Stimulated activated CD8-positive, alpha-beta memory T cell treated with anti-CD3 and anti-CD28 coated beads, Interleukin-15, amount 100 ng/mL, for 48 hours (primary cell): ENCODE measurements at places on chromosomes 11 and 22.

DNA sequence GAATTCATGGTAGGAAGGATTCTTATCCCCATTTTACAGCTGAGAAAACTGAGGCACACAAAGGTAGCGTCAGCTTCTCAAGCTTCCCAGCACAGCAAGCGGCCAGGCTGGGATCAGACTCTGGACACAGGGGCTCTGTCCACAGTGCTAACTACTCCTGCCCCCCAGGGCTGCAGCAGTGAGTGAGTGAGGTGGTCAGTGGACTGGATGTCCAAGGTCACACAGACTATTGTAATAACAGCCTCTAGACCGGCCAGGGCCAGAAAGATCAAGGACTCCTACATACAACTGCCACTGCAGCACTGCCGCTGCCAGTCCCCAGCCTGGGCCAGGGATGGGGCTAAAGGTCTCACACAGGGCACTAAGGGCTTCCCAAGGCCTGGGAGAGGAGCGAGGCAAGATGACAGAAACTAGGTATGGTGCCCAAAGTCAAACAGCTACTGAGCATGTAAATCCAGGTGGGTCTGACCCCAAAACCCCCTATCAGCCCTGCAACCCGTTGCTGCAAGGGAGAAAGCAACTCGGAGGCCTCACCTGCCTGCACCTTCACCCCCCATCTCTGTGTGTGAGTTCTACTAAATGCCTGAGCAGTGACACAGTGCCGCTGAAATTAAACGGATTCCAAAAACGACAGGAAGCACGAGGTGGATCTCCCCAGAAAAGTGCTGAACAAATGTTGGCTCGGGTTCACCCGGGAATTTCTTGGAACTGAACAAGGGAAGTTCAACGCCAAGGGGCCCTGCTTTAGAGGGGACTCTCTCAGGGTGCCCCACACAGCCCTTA is 161.8 kb upstream of the GRK3 start:
- no peak for DNase-seq

GRCh38 chr11:102422817-102423712 is 29.5 kb downstream of the TMEM123 start:
- DNase-seq: no peak

GRCh38 chr22:40826984-40827741 is 8.0 kb upstream of the SLC25A17 start:
- DNase-seq: no peak

DNA sequence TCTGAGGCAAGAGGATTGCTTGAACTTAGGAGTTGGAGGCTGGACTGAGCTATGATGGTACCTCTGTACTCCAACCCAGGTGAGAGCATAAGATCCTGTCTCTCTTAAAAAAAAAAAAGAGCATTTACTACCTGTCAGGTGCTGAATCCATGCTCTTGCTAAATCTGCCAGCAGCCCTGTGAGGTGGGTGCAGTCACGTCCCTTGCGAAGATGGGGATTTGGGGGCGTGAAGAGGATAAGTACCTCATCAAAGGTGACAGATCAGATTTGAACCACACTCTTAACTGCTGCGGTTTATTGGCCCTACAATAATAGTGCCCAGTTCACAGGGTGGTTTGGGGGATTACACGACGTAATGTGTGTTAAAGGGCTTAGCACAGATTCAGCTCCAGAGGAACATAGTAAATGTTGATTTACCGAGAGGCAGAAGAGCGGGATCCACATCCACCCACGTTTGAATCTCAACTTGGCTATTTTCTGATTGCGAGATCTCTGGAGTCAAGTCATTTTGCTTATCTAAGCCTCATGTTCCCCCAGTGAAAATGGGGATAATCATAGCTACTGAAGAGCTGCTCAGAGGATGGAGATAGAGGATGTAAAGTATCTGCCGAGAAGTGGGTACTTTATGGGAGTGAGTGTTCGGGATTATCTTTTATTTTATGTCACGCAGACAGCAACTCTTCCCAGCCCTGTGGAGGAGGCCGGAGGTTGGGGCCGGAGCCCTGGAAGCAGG is 28.1 kb upstream of the LRRC10B start:
- DNase-seq: no peak

GRCh38 chr11:66467756-66468155 is 1.1 kb downstream of the PELI3 start:
- DNase-seq: no peak

- no peak for DNase-seq
Observed at GRCh38 chr11:32184041-32184722, 93.3 kb downstream of the RCN1 start.

- DNase-seq: no peak
Observed at GRCh38 chr22:20439556-20439927, 1.9 kb upstream of the SCARF2 start.

- DNase-seq: no peak
Observed at GRCh38 chr22:23108249-23109078, 33.3 kb downstream of the RSPH14 start.

DNA sequence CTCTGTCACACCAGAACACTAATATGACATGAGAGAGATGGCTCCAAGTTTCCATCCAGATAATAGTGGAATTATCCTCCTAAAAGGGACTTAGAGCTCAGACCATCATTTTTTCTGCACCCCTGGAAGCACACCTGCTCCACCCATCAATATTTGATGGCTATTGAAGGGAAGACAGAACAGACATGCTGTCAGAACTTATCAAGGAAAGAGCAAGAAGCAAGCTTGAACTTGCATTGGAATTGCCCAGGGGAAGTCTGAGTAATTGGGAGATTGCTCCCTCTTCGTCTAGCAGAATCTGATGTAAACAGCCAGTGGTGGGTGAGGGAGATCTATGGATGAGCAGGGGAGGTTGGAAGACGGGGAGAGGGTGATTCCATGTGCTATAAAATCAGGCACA is 874.4 kb upstream of the TENM4 start:
- DNase-seq: no peak

GRCh38 chr11:8841899-8842298 is 69.1 kb upstream of the AKIP1 start:
- DNase-seq: no peak

DNA sequence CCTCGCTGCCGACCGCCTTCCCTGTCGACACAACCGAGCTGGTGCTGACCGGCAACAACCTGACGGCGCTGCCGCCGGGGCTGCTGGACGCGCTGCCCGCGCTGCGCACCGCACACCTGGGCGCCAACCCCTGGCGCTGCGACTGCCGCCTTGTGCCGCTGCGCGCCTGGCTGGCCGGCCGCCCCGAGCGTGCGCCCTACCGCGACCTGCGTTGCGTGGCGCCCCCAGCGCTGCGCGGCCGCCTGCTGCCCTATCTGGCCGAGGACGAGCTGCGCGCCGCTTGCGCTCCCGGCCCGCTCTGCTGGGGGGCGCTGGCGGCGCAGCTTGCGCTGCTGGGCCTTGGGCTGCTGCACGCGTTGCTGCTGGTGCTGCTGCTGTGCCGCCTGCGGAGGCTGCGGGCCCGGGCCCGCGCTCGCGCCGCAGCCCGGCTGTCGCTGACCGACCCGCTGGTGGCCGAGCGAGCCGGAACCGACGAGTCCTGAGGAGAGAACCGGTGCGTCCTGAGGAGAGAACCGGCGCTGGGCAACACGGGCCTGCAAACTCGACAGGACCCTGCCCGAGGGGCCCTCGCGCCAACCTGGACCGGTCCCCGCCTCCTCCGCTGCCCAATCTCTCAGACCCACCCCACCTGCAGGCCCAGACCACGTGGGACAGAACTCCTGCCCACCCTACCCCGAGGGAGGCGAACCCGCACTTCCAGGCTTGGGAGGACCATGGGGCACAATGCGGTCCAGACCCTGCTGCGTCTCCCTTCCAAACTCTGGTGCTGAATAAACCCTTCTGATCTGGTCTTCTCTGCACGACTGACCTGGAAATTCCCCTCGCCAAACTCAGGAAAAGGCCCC is 866 bp downstream of the GP1BB start:
- DNase-seq: peak; percentile 45

DNA sequence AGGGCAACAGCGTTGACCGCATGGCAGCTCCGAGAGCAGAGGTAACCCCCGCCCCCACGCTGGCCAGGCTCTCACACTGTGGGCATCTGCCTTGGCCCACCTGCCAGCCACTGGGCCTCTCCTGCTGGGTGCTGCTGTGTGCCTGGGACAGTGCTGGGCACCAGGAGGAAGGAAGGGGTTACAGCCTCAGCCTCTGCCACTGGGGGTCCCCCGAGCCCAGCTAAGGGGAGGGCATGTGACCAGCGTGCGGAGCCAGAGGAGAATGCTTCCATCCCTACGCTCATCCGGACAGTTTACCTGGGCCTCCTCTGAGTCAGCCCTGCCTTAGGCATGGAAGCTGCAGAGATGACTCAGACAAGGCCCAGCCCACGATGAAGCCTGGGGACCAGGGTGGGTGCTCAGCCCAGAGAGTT is 10.9 kb downstream of the NCF4 start:
- no peak for DNase-seq

GRCh38 chr11:67400942-67401494 is 640 bp downstream of the PPP1CA start:
- DNase-seq: no peak

GRCh38 chr11:85903406-85903805 is 48.2 kb downstream of the CCDC83 start:
- DNase-seq: no peak

DNA sequence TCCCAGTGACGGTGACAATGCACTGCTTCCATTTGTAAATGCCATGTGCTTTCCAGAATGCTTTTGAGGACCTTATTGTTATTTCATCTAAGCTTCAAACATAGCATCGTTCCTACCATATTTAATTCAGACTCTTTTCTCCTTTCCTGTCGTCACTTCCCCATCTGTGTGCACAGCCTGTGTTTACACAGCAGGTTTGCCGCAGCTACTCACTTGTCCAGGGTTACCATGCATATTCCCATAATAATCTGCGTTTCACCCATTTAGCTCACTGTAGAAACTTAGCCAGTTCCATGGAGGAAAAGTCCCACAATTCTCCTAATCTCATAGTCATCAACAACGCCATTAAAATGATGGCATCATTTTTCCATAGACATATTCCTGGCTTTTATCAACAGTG is 48.0 kb downstream of the FLI1 start:
- no peak for DNase-seq

DNA sequence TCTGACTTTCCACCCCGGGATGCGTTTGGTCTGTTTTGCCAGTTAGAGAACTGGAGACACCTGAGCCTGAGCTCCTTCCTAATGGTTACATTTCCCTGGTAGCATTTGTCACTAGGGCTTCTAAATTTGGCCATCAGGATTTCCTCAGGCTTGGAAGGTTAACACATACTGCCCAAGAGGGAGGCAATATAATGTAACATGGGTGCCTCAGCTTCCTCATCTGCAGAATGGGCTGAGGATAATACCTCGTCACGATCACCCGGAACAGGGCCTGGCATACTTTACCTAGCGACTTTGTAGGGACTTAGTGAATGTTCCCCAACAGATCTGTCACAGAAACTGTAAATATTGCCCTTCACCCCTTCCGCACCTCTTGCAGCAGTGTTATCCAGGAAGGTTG is 11.3 kb downstream of the IL17RA start:
- DNase-seq: no peak

- DNase-seq: no peak
Observed at GRCh38 chr11:94801866-94802460, 33.8 kb downstream of the AMOTL1 start.

- no peak for DNase-seq
Observed at GRCh38 chr11:46050662-46051061, 70.6 kb downstream of the PHF21A start.

DNA sequence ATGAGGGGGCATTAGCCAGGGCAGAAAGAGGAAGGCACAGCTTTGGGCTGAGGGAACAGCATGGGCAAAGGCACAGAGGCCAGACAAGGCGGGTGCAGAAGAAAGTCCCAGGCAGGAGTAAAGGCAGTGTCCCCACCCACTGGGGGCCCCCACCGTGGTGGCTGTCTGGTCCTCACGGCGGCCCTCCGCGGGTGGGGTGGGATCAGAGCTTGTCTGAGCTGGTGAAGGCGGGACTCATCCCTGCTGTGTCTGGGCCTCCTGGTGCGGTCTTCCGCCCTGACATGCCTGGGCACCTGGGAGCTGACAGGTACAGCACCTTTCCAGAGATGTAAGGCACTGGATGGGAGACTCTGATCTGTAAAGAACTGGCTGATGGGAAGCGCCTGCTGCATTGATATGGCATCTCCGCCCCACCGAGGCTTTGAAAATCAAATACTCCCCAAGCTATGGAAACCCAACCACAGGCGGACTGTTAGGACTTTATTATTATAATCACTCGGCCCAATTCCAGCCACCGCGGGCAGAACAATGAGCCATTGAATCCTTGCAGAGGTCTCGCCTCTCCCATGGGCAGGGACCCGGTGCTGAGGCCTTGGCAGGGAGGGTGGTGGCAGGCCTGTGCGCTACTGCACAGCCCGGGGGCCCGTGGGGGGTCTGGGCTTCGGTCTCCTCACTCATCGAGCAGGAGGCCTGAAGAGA is 14.2 kb upstream of the GNB1L start:
- no peak for DNase-seq

- DNase-seq: no peak
Observed at GRCh38 chr11:134577751-134578395, 165.8 kb upstream of the B3GAT1 start.

DNA sequence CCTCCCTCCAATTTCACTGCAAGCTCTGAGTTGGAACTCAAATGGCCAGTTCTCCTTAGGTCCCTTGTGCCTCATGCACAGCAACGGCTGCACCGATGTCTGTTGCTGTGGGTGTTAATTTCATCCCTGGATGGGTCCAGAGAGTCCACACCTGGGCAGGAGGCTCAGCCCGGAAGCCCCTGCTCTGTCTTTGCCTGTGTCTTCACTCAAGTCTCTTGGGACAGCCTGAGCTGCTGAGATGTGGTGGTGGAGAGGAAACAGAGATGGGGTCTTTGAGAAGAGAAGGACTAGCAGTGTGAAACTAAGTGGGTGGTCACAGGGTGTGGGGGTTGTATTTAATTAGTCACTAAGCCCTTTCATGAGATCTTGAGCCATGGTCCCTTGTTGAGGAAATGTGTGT is 109.3 kb downstream of the NECTIN1 start:
- DNase-seq: no peak

- DNase-seq: no peak
Observed at GRCh38 chr11:62539238-62539925, 7.2 kb downstream of the AHNAK start.

- DNase-seq: no peak
Observed at GRCh38 chr11:93529707-93530467, 13.3 kb downstream of the SMCO4 start.

DNA sequence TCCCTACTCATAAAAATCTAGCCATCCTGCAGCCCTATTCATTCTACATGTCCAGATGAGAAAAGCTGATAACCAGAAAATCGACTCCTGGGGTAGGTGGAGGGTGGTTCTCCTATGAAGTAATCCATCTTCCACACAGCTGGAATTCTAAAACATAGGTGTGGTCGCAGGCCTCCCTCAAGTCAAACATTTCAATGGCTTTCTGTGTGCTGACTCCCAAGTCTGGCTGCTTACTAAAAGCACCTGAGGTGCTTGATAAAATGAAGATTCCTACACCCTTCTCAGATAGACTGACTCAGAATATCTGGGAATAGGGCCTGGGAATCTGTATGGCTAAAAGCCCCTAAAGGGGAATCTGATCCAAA is 26.1 kb downstream of the IRAG1 start:
- no peak for DNase-seq
